ENCODE measurements at places on chromosomes 2 and 18.
A peak's percentile ranks its signal among the peaks of the same experiment; 100 is the strongest.

DNA sequence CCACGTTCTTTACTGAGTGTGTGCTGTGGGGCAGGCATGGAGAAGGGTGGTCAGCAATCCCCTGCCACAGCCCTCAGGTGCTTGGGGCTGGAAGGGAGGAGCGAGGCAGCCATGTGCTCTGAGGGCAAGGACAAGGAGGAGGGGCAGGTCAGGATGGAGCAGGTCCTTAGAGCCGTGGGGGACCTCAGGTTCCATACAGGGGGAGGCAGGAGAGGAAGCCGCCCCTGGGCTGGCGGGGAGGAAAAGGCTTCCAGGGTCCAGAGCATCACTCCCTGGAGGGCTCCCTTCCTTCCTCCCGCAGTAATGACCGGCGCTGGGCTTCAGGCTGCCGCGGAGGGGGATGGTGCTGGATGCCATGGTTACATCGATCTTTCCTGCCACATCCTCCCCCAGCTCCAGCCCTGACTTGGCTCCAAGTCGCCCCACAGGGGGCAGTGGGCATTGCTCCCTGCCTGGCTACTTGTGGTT is 6.6 kb downstream of the GAREM2 start:
- no peak for DNase-seq

DNA sequence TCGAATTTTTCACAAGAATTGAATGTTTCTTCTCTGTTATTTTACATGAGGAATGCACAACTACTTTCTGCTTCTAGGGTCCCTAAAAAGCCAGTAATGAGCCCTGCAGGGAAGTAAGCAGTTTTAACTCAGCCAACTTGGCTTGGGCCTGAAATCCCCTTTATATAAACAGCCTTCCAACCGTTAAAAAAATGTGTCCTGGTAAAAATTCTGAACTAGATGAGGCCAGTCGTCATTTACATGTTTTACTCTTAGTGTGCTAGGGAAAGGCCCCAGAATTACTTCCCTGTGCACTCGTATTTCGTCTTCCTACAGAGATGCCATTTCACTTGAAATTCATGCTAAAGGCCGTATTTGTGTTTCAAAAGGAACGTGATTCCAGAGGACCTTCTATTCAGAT is 42.4 kb upstream of the RPE start:
- DNase-seq = no peak

DNA sequence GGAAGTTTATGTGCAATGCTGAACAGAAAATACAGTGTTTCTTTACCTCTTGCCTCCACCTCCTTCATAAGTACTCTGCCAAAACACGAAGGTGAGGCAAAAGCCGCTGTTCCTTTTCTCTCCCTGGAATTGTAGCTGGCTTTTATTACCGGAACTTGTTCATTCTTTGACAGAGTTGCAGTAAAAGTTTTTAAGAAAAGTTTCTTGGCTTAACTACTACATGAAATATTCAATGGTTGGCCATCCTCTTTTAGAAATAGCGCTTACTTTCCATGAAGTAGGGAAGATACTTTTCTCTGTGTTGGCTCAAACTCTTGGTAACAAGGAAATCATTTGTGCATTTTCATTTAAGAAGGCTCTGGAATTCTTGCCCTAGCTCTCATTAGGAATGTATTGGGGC is 950.7 kb upstream of the FANCL start:
- no peak for DNase-seq

GRCh38 chr2:221816566-221816965 is 244.5 kb upstream of the EPHA4 start:
- DNase-seq = no peak

GRCh38 chr18:21663578-21663977 is 41.0 kb downstream of the ABHD3 start:
- DNase-seq = no peak

DNA sequence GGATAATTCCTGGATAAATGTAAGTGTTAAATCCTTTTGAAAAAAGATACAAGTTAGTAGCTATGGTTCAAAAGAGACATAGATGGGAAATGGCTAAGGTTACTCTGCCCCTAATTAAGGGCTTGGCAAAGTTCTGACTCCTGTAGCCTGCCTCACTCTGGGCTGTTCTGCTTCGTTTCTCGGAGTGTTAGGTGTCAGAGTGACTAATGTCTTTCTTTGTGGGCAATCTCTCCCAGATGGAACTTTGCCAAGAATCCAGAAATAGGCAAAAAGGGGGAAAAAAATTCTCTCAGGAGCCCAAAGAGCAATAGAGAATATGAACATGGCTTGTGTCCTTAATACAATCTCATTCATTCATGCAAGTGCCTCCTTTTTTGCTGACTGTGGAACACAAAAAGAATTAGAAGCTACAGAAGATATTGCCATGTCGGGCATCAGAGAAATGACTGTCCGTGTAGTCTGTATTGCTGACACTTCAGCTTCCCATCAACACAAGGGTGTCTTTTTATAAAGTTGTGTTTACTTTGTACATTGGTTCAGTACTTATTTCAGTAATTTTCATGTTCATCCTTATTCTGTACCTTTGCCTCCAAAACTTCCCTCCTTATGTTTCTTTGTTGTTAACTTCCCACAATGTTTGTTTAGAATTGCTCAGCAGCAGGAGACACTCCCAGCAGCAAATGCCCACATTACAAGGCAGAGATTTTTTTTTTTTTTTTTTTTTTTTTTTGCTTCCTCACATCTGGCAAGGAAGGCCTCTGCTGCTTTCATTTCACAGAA is 134.0 kb downstream of the FTCDNL1 start:
- no peak for DNase-seq

DNA sequence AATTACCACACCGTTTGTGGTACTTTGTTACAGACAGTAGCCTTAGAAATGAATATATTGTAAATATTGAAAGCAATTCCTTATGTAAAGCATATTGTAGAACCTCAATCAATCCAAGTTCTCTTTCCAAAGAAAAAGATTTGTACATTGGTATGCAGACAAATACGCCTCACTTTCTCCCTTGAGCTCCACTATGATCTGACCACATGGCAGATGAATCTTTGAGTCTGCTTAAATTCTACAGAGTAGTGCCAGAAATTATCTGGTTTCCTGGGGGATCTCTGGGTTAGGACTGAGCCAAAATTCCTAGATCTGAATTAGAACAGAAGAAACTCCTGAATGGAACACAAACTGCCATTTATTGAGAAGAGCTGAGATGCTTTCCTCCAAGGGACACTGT is 99.0 kb downstream of the CPO start:
- DNase-seq = no peak

DNA sequence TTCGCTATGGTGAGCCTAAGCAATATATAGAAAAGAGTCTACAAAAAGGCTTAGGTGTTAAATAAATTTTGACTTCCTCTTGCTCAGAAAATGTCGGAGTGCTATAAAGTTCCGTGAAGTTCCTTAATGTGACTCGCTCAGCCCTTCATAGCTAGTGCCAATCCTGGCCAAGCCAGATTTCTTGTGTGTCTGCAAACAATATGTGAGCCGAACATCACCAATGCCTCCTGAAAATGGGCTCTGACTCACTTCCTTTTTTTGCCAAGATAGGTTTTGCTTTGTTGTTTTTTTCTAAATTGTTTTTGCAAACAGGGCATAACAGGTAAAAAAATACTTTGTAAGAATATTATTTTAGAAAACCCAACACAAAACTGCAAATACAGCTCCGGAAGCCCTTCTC is 26.1 kb downstream of the CDC42EP3 start:
- no peak for DNase-seq

DNA sequence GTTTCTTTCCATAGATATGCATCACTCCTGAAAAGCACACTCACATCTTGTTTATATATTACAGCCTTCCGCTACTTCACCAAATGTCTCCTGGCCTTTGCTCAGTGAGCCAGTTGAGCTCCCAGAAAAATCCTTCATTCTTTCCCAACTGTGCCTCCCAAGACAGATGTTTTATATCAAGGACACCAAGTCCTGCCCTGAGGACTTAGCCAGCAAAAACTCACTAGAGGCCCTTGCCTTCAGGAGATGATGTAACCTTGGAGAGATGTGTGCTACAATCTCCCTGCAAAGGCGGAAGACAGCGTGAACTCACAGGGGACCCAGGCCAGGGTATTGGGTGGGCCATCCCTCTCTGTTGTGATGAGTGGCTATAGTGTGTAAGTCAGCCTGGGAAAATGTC is 86.1 kb upstream of the CTAGE1 start:
- DNase-seq = no peak

DNA sequence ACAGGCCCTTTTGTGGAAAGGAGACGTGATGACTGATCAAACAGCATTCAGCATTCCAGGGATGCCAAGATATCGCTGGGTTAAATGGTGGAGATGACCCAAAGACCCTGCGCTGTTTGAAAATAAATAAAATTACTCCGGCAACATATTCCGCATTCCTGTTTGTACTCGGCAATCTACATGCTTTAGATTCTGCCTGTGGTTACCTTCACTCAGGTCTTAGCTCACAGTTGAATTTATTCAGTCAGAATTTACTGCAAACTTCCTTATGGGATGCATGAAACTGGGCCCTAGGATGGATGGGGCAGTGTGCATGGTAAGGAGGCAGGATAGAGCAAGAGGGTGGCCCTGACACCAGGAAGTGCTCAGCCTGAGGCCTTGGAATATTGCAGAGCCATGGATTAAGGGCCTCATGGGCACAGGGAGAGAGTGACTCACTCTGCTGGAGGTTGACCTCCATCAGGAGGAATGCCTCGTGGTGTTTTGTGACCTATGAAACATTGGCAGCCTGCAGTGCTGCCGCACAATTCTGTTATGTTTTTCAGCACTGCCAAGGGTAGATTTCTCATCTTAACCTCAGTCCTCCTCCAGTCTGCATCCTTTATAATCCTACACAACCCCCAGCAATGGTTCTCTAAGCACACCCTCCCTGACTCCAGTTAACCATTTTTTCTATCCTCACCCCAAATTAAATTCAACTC is 321.4 kb downstream of the IRS1 start:
- no peak for DNase-seq

DNA sequence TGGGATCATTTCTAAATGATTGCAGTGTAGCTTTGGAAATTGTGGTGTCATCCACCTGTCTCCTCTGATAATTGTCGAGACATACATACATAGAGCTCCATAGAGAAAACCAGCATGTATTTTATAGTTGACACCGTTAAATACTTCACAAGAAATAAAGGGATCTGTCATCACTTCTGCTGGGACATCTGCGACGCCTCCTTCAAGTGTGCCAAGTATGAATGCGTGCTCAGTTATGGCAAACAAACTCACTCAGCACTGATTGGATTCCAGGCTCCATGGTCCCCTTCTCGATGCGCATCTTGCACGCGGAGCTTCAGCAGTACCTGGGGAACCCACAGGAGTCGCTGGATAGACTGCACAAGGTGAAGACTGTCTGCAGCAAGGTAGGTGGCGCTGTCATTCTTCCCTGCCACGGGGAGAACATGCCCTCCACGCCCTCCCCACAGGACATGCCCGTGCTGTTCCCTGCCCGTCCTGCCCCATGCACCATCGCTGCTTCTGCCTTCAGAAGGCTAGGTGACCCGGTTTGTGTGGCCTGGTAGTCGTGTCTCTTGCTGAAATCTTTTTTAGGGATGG is 64.1 kb downstream of the TRAPPC12 start:
- peak; percentile 41 for DNase-seq

DNA sequence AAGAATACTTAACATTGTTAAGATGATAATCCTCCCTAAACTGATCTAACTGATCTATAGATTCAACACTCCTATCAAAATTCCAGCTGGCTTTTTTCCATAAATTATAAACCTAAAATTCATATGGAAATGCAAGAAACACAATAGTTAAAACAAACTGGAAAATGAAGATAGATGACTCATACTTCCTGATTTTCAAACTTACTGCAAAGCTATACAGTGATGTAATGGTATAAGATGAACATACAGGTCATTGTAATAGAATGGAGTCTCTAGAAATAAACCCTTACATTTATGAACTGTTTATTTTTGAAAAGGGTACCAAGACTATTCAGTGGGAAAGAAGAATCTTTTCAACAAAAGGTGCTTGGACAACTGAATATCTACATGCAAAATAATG is 32.3 kb downstream of the UBXN4 start:
- no peak for DNase-seq

DNA sequence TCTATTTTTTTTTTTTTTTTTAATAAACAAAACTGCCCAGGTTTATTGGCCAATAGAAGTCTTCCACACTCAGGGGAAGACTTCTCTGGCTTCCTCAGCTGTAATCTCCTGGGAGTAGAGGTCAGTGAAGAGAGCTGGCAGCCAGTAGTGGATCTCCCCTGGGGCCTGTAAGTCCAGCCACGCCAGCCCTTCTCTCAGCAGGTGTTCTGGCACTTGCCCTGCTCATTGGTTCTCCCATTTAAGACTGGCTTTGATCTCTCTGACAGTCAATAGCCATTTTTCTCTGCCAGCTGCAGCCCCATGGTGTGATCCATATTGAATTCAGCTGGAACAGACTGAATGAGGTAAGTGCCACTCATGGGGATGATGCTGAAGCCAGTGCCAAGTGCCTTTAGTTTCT is 170.6 kb upstream of the SPHKAP start:
- no peak for DNase-seq

- no peak for DNase-seq
Observed at GRCh38 chr2:231554748-231555545, 24.7 kb upstream of the NMUR1 start.

GRCh38 chr2:144438801-144439631 is 80.9 kb downstream of the ZEB2 start:
- no peak for DNase-seq

GRCh38 chr18:59400407-59400806 is 41.3 kb upstream of the LMAN1 start:
- no peak for DNase-seq

DNA sequence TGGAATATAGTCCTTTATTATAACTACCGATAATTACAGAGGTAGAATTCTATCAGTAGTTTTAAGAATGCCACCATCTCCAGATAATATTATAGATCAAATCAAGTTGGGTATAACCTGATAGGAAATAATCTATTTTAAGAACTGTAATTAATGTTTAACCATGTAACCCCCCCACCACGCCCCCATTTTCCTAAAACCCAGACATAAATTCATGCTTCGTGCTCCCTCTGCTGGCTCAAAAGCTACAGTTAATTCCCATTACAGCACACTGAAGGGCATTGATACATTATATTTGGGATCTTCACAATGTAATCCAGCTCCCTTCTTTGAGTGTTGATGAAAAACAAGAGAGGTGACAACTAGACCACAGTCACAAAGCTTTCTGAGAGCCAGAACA is 228.0 kb upstream of the SMAD7 start:
- DNase-seq = no peak

- no peak for DNase-seq
Observed at GRCh38 chr18:26908906-26909305, 43.4 kb upstream of the AQP4 start.

DNA sequence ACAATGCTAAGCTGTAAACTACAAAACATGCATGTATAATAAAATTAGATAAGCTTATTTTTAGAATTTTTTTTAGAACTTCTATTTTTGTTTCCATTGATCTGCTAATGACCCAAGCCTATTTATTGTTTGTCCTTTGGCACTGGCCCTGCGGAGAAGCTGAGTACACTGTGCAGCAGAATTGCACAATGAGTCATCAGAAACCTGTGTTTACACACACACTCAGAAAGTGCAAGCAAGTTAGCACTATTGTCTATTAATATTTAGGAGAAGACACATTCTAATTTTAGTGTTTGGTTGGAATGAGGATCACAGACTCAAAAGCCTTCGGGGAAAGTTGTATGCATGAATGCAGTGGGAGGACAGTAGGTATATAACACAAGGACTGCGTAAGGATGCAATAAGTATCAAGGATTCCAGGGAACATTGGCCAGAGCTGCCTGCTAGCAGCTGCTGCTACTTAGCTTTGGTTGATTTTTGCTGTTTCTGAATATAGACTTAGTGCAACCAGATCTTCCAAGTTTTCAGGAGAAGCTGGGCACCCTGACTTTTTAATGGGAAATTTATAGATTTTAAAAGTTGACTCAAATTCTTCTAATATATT is 128.2 kb downstream of the KCNH7 start:
- no peak for DNase-seq

All from activated CD8-positive, alpha-beta memory T cell treated with anti-CD3 and anti-CD28 coated beads, Interleukin-2, amount 50 U/mL, for 48 hours (primary cell).